Left forelimb (tissue), 1 donor: ENCODE measurements at places on chromosomes 2 and 18.

DNA sequence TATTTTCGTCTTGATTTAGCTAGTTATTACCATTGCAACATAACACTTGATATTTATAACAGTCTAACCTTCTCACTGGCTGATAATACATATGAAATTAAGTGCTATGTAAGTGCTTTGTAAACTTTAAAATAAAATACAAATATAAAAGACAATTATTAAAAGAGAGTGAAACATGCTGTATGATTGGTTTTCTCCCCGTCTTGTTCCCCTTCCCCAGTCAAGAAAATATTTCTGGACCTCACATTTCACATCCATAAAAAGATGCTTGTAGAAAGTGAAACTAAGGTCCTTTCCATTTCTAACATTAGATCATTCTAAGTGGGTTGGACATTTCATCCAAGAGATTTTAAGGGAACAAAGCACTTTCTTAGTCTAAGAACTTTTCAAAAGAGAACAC, 310.2 kb upstream of the LRATD1 start:
- DNase-seq, result no peak

- DNase-seq, result no peak
These were observed 39.3 kb downstream of the MOGAT1 start for GRCh38 chr2:222710736-222711135.

DNA sequence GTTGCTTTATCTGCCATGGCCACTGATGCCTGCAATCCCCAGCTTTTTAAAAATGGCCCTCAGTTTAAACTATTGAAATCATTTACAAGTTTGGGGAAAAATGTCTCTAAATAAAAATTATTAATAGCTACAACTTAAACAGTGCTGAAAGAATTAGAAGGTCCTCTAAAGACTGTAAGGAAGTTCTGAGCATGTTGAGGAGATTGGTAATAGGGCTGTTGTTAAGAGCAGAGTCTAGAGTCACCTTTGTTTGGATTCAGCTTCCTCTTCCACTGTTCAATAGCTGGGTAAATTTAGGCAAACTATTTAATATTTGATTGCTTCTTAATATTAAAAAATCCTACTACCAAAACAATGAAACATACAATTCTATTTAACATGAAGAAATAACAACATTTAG, 1127.1 kb upstream of the DDX18 start:
- DNase-seq, result no peak

- DNase-seq, result no peak
These were observed at the start of gene SGPP2 for GRCh38 chr2:222424276-222424728. SGPP2 (plus strand) TSS chr2:222424543; CDS start chr2:222424603, 60 bp downstream.

DNA sequence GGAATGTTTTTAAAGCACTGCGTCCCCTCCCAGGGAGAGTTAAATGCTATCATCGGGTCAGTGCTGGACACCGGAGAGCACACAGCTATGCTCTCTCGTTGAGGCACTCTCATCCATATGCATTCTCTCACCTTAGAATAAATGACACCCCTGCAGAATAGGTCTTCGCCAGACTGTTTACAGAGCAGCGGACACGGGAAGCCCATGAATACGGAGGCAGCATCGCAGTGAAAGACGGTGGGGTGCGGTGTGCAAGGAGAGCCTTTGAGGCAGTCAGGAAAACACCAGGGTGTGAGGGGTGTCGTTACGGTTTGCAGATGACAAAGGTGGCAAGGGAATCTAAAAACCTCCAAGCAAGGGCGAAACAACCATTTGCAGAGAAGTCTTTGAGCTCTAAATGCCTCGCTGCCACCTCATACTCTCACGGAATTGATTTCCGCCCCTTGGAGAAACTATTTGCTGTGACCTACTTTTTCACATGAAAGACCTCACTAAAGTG, 169.2 kb upstream of the FHL2 start:
- DNase-seq, result no peak

DNA sequence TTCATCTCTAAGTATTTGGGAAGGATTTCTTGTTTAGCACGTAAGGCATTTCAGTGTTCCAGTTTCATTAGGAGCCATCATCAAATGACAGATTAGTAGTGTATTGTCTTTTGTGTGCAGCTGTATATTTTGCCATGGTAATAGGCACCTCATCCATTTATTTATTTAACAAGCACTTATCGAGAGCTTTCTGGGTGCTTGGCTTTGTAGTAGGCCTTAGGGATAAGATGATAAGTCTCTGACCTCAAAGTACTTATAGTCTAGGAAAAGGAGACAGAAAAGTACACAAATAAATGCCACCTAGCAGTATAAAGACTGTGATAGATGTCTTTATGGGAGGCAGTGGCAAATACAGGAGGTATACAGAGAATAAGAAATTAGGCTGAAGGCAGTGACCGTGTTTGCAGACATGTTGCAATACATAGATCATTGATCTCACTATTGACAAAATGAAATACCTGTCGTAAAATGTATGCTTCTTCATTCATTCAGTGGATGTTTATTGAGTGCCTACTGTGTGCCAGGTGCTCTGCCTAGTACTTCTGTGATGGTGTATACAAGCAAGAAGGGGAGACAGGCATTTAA, 265.9 kb downstream of the SETBP1 start:
- no peak for DNase-seq

- no peak for DNase-seq
These were observed 793.2 kb downstream of the SUCLG1 start for GRCh38 chr2:83665894-83666293.

- DNase-seq, result no peak
These were observed 303.7 kb upstream of the EPAS1 start for GRCh38 chr2:45993476-45993991.

GRCh38 chr2:173290518-173290917, 64.2 kb upstream of the CDCA7 start:
- no peak for DNase-seq
